ENCODE measurements at places on chromosomes 3 and 15.

- DNase-seq, result no peak
These were observed 129.6 kb upstream of the AGBL1 start for GRCh38 chr15:85950101-85950500.

- DNase-seq, result no peak
These were observed 316.8 kb downstream of the POLQ start for GRCh38 chr3:121228971-121229370.

GRCh38 chr15:45102226-45102625, 11.7 kb downstream of the DUOX2 start:
- DNase-seq, result no peak

DNA sequence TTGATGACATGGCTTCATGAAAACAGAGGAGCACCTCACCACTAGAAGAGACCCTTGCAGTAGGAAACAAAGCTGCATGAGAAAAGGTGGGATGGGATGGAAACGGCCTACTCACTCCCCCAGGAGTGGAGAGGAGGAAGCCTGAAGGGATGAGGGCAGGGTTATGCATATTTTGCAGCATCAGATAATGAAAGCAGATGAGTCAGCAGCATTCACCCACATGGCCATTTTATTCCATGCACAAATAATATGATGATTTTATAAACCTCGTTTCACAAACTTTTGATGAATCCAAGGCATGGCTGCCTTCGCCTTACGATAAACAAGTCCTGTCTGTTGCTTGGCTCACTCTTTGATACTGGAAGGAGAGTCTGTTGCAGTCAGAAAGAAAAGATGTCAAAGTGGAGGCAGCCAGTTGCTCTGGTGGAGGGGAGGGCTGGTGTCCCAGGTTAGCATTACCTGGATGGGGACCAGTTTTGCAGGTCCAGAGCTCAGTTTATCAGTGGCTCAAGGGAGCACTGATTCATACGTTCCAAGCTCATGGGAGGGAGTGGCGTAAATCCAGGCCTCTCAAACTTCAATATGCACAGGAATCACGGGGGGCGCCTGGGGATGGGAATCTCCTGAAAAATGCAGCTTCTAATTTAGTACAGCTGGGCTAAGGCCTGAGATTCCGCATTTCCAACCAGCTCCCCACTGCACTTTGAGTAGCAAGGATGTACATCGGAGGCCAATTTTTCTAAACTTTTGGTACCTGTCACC, 9.2 kb upstream of the EHD4 start:
- DNase-seq, result no peak

DNA sequence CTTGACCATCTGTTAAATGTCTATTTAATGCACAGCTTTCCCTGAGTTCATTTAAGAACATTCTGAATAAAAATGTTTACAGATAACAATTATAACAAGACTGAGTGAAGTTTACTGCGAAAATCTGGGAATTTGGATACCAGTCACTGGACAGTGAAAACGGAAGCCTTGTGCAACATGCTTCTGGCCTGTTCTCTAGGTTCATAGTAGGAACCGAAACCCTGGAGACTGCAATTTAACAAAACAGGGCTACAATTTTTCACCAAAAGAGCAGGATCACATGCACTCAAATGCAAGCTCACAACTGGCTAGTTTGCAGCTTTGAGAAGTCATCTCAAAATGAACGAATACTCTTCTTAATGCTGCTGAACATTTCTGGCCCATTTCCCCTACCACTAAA, 435.9 kb downstream of the NR2F2 start:
- DNase-seq, result no peak

DNA sequence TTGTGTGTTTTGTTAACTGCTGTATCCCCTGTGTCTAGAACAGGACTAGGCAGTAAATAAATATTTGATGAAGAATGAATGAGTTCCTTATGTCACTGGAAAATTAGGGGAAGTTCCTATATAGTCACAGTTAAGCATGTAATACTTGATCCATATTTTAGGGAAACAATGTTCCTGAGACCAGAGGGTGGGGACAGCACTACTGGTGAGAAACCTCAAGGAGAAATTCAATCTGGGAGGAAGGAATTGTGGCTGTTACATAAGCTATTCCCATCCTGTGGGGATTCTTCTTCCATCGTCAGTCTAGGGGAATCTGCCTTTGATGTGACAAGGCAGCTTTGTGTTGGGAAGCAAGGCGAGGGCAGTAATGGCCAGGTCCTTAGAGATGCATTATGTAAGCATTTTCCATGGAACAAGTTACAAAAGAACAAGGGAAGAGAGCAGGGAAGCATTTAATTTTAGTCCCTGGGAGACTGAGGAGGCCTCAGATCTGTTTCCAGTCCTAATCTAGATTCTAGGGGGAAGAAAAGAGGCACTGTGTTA, 219.3 kb upstream of the TTC14 start:
- DNase-seq, result no peak

DNA sequence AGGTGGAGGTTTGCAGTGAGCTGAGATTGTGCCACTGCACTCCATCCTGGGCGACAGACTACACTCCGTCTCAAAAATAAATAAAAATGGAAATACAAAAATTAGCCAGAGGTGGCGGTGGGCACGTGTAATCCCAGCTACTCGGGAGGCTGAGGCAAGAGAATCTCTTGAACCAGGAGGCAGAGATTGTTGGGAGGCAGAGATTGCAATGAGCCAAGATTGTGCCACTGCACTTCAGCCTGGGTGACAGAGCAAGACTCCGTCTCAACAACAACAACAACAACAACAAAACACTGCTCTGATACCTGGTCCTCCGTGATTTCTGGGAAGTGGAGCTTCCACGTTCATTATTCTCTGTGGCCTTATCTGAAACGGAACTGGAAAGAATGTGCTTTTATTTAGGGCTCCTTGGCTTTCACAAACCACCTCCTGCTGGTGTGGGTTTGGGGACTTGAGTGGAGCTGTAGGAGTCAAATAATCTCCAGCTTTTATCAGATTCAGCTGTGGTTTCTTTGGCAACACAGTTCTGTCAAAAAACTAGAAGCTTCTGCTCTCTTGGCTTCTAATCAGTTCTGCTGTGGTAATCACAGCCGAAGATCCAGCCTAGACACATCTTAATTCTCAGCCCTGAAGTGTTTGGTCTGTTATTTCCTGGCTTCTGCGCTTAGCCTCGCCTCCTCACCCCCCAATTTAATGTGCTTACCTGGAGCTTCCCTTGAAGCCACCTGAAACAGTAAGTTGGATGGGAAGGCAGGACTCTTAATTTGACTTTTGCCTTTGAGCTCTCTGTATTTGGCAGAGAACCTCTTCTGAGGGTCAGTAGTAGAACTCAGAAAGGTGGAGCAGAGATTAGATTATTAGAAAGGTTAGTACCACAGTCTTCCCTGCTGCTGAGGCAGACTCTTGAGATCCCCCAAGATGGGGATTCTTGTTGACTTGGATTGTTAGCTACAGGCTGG, 21.4 kb downstream of the IRAK2 start:
- DNase-seq, result no peak

- DNase-seq, result no peak
These were observed 3.9 kb downstream of the GATA2 start for GRCh38 chr3:128488991-128489673.

- DNase-seq, result no peak
These were observed 77.5 kb downstream of the ADCY5 start for GRCh38 chr3:123371426-123371825.

DNA sequence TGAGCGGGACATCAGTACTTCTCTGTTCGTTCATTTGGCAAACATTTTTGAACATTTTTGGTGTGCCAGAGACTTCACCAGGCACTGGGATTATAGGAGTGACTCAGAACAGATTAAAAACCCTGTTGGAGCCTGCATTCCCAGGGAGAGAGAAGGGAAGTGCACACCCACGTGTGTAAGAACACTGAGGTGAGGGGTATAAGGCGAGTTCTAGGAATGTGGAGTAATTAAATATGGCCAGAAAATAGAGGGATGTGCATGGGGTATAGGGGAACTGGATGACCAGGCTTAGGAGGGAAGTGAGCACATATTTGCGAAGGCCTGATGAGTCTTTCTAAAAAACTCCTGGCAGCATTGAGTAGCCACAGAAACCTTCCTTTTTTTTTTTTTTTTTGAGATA, 401.2 kb upstream of the C2CD4B start:
- no peak for DNase-seq

GRCh38 chr3:21942328-21942727, 191.3 kb upstream of the ZNF385D start:
- DNase-seq, result peak; percentile 80

All from LHCN-M2 (cell line).